ENCODE measurements at places on chromosomes 5 and 9. TPM values are rescaled to one million over a fixed set of nuclear protein-coding genes. Genes with fewer than 3 reads are reported as not detected.

The OR1J2 gene
- 1.2 TPM for total RNA-seq

The CNTLN gene
- total RNA-seq: 80.2 TPM

The CCL27 gene
- not detected for total RNA-seq

The ITK gene
- total RNA-seq: 14.7 TPM

The CCL21 gene
- total RNA-seq: not detected

The GADD45G gene
- total RNA-seq: 26.5 TPM

The SPTLC1 gene
- total RNA-seq: 90.0 TPM

The IRX2 gene
- total RNA-seq: 6.5 TPM

The BTNL3 gene
- total RNA-seq: not detected

The ARL10 gene
- 8.9 TPM for total RNA-seq

The DMRTA1 gene
- total RNA-seq: 4.3 TPM

The BAAT gene
- 1.2 TPM for total RNA-seq

The NIM1K gene
- 1.2 TPM for total RNA-seq

The DNM1 gene
- 36.4 TPM for total RNA-seq

The GABRB2 gene
- 6.5 TPM for total RNA-seq

The NUP188 gene
- total RNA-seq: 30.1 TPM

The PFN3 gene
- not detected for total RNA-seq

The ZFP37 gene
- total RNA-seq: 7.9 TPM

The CCDC171 gene
- 61.4 TPM for total RNA-seq

The NME5 gene
- not detected for total RNA-seq

The BTNL8 gene
- not detected for total RNA-seq

The TLX3 gene
- not detected for total RNA-seq

The LHFPL2 gene
- total RNA-seq: 35.9 TPM

The NR5A1 gene
- total RNA-seq: not detected

The AQP7 gene
- total RNA-seq: 0.48 TPM

The RNF130 gene
- total RNA-seq: 73.9 TPM

The SEMA4D gene
- 28.2 TPM for total RNA-seq

The STKLD1 gene
- total RNA-seq: 7.5 TPM

The OBP2B gene
- total RNA-seq: not detected

The PLAC8L1 gene
- not detected for total RNA-seq

The PCDHB6 gene
- 1.9 TPM for total RNA-seq

The KCTD16 gene
- 16.1 TPM for total RNA-seq

The PDE8B gene
- 5.8 TPM for total RNA-seq

The HTR4 gene
- total RNA-seq: 1.7 TPM

The MAMDC2 gene
- total RNA-seq: 3.1 TPM

The ENTREP1 gene
- total RNA-seq: 10.6 TPM

The OTULINL gene
- total RNA-seq: 3.1 TPM

The TMEM232 gene
- total RNA-seq: 4.6 TPM

The PRLR gene
- 109 TPM for total RNA-seq

The KIAA0825 gene
- 17.3 TPM for total RNA-seq

The ARAP3 gene
- 5.3 TPM for total RNA-seq

The AK8 gene
- total RNA-seq: 0.48 TPM
